ENCODE measurements at places on chromosomes 13 and 19. TPM values are rescaled to one million over a fixed set of nuclear protein-coding genes. Genes with fewer than 3 reads are reported as not detected.

The TNFSF9 gene
- 0.62 TPM for total RNA-seq

The C13orf42 gene
- total RNA-seq, result not detected

- no peak for DNase-seq
Measured at GRCh38 chr13:112930192-112930591, 38.8 kb upstream of the MCF2L start.

DNA sequence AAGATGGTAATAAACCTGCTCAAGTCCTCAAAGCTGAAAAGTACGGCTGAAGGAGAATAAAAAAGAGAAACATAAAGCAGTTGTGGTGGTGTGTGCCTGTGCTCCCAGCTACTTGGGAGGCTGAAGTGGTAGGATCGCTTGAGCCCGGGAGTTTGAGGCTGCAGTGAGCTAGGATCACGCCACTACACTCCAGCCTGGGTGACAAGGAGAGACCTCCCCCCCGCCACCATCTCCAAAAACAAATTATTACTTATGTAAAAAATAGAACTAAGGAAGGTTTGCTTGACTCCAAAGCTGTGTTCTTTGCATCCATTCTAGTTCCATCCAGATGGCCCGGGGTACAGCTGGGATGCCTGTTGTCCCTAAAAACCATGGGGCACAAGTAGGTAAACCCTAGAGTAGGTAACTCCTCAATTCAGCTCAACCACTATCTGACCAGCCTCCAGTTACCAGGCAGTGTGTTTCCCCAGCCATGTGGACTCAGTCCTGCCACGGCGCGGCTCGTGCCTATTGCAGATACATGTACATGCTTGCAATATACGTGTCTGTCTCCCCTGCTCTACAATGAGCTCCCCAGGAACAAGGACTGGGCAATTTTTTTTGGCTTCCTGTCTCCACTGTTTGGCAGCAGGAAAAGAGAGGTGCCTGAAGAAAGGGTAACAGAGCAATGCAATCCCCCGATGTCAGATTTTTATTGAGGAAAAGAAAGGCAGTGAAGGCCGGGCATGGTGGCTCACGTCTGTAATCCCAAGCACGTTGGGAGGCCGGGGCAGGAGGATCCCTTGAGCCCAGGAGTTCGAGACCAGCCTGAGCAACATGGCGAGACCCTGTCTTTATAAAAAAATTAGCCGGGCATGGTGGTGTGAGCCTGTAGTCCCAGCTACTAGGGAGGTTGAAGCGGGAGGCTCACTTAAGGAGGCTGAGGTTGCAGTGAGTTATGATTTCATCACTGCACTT lies 101.3 kb downstream of the GNG7 start:
- DNase-seq, result no peak

The IRGC gene
- not detected for total RNA-seq

DNA sequence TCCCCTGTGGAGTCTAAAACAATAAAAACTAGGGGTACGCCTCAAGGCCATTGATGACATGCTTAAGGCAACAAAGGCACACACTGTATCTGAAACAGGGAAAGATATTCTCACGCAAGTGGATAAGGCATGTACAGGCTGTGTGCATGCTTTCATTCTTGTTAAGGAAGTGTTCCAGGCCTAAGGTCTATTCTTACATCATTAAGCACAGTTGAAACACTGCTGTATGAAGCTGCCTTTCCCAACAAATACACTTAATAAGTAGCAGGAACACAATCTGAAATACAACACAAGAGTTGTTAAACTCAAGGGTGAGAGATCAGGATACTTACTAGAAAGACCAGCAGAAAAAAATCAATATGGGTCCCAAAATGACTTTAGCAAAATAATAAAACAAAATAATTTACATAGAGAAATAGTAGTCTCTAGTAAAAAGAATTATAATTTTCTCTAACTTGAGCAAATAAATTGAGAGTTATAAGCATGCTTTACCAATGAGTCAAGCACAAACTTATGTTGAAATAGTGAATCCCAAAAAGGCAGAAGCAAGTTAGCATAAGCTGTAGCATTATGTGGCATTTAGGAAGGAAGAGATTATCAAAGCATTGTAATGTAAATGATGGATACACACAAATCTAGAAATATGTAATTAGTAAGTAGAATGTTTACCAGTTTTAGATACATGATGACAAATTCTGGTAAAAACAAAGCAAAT lies 796.9 kb downstream of the SLITRK1 start:
- DNase-seq, result no peak

GRCh38 chr13:19324325-19324724 lies 142.7 kb upstream of the TUBA3C start:
- DNase-seq, result no peak

GRCh38 chr13:106997696-106998095 lies 429.8 kb upstream of the ARGLU1 start:
- no peak for DNase-seq

DNA sequence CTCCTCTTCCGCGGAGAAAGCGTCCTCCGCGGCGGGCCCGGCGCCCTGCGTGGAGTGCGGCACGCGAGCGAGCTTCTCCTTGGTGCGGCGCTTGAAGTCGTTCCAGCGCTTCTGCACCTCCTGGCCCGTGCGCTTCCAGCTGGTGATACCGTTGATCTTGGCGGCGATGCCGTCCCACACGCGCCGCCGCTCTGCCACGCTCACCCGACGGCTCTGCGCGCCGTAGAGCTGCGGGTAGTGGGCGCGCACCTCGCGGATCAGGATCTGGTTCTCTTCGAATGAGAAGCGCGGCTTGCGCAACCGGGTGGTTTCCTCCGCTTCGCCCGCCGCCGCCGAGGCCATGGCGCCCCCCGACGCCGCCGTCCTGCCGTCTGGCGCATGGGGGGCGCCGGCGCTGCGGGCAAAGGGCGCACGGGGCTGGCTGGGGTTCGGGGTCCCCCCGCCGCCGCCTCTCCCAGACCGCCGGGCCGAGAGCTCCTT lies 941 bp downstream of the MYPOP start:
- peak; percentile 21 for DNase-seq

DNA sequence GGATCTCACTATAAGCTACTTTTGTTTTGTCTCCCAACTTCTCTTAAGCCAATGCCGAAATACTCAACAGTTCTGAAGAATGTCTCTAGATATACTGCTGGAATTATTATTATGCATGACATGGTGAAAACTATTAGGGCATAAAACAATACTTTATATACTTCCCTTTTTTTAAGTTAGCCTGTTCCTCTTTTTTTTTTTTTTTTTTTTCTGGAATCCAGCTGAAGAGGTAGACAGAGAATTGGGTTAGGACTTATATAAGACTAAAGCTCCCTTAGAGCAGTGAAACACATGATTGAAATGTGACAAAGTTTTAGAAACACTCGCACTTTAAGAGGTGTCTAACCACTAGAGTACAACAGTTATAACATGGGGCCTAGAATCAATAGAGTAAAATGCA lies 850.9 kb upstream of the PCDH9 start:
- no peak for DNase-seq

The POP4 gene
- 41.3 TPM for total RNA-seq

DNA sequence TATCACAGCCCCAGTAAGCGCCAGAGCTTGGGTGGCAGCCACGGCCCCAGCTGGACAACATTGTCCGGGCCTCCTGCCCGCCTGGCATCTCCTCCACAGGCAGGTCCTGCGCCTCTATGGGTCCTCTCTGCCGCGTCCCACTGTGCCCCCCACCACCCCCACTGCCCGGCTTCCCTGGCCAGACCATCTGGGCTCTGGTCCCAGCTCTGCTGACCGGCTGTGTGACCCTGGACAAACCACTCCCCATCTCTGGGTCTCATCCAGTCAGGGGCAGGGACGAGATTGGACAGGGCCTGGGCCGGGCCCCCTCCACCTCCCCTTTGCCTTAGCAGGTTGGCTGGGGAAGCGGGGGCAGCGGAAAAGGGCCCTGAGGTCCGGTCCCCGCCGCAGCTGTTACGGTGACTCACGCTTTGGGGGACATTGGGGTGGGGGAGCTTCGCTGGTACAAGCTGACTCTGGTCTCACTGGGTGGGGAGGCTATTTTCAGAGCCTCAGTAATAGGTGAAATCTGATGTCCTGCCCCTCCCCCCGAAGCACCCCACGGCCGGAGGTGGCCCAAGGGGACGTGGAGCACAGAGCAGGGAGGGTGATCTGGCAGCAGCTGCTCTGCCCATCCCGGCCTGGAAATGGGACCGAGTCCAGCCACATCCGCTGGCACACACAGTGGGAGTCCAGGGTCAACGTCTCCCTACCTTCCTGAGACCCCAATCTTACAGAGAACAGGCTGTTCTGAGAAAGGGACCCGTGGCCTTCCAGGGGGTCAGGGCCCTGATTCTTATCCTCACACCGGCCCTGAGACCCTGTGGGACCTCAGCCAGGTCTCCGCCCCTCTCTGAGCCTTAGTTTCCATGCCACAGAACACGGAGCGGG lies 9.1 kb downstream of the NFIC start:
- peak; percentile 83 for DNase-seq

The STARD13 gene
- 41.6 TPM for total RNA-seq

The GPR4 gene
- 0.31 TPM for total RNA-seq

GRCh38 chr13:48192411-48192935 lies 40.5 kb upstream of the ITM2B start:
- DNase-seq, result no peak

DNA sequence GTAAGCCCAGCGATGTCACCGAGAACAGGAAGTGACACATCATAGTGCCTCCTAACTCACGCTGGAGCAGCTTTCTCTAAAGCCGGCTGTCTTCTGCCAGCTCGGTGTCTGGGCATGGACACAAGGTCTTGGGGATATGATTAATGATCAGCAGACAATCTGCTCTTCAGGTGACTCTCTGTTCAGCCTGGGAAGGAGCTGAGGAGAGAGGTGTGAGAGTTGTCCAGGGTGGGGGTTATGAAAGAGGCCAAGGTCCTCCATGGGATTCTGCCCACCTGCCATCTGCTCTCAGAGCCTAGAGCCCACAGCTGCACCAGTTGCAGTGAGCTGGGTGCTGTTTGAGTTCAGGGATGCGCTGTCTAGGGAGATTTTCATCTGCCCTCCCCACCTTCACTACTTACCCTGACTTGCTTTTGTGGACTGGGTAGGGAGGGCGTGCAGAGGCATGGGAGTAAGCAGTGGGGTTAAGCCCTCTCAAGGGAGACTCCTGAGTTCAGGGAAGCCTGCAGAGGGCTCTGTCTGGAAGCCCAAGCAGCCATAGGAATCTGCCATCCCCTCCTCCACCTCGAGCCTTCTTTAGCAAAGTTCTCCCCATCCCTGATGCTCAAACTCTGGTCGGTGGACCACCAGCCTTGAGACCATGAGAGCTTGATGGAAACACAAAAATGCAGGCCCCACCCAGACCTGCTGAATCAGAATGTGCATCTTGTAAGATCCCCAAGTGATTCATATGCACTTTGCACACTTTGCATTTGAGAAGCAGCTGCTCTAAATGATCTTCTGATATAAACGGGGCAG lies 539.7 kb downstream of the RFC3 start:
- no peak for DNase-seq

GRCh38 chr19:28815257-28815656 lies 397.7 kb downstream of the UQCRFS1 start:
- DNase-seq, result no peak

DNA sequence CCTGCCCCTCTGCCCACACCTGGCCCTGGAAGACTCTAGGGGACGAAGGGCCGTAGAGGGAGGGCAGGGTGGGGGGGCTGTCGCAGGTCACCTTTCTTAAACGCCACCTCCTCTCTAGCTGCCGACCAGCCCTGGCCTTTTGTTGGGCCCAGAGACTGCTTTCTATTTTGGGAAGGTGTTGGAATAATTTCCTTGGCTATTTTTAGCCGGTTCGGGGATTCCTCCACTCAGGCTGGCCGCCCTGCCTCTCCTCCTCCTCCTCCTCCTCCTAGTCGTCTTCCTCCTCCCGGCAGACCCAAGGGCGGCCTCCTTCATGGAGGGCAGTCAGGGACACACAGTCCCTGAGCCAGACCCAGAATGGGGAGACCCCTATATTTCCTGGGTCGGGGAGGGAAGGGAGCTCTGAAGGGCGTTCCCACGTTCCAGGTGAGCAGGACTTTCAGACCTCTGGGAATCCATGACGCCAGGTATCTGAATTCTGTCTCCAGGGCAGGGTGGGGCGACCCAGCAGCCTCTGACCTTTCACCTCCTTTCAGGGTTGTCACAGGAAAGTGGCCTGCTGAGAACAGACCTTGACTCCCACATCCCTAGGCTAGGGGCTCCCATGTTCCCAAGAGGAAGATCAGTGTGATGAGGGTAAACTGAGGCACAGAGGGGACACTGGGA lies 19.9 kb downstream of the GADD45B start:
- DNase-seq, result peak; percentile 78

DNA sequence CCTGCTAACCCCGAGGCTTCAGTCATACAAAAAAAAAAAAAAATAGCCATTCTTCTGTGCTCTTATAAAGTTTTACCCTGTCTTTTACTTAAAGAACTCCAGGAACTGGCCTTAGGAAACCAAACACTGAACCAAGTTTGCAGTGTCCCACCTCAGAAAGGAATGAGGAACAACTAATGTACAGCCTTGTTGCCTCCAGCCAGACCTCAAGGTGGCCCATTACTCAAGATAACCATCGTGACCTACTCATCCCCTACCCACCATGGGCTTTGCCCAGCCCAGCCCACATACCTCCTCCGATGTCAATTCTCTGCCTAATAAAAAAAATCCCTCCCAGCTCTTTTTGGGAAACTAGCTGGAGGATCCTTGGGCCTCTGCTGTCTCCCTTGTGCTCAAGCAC lies 133.2 kb downstream of the STARD13 start:
- no peak for DNase-seq

DNA sequence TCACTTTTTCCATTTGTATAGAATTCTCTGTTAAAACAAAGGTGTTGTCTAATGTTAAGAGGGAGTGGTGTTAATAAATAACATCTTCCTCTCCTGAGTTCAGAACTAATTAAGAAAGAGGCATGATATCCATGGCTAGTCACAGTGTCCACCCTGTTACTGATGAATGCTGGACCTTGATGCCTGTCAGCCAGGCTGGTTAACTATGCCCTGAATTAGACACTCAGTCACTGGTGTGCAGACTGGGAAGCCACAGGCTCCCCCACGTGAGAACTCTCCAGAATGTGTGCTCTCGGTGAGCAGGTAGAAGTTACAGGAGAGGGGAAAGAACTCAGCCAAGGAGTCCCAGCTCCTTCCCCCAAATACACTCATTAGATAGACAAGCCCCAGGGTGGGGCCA lies 56.1 kb upstream of the RNF113B start:
- DNase-seq, result no peak

DNA sequence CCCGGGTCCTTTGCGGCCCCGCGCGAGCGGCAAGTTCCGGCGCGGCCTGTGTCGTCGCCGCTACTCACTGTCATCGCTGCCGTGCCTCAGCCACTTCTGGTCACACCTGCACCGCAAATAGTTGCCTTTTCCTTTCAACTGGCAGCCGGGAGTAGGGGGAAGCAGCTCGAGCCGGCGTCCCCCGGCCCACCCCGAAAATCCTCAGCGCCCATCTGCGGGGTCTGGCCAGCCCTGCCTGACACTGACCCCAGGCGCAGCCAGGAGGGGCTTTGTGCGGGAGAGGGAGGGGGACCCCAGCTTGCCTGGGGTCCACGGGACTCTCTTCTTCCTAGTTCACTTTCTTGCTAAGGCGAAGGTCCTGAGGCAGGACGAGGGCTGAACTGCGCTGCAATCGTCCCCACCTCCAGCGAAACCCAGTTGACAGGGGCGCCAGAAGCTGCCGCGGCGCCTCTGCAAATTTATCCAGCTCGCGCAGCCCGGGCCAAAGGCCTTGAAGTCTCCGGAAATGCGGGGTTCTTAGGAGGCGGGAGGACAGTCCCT lies 1.7 kb downstream of the PDX1 start:
- DNase-seq, result no peak
